ENCODE measurements at places on chromosomes 7 and 10.

- no peak for DNase-seq
Measured at GRCh38 chr7:52100-52499, 140.3 kb upstream of the FAM20C start.

- DNase-seq, result no peak
Measured at GRCh38 chr10:100799881-100800280, 54.5 kb downstream of the PAX2 start.

- DNase-seq, result no peak
Measured at GRCh38 chr10:78602201-78602932, 466.4 kb upstream of the ZMIZ1 start.

DNA sequence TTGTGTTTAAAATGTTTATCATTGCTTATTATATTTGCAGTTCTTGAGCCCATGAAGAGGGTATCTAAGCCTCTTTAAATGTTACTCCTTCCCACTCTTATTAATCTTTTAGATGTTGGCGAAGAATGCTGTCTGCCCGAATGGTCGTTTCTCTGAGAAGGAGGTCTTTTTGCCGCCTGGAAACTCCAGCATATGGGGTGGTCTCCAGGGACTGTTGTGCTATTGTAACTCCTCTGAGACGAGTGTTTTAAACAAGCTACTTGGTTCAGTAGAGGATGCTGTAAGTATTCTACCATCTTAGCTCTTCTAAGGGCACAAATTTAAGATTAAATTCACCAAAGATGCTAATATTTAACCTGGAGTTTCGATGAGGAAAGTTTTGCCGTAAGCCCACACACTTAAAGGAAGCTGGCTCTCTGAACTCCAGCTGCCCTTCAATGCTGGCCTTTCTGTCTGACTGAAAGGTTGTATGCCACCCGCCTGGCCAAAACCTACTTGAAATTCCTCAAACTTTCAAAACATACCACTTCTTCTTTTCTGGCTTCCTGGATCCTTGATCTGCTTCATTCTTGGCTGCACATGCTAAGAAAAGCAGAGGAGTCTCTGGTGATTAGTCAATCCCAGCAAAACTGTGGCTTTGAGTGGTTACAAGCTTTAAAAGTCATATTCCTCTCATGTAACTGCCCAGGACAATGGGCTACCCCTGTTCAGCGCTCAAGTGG lies 74.7 kb downstream of the ABCA13 start:
- DNase-seq, result no peak

GRCh38 chr7:131819891-131820290 lies 263.5 kb upstream of the PODXL start:
- DNase-seq, result no peak

- no peak for DNase-seq
Measured at GRCh38 chr7:106236065-106236464, 48.7 kb downstream of the NAMPT start.

- DNase-seq, result no peak
Measured at GRCh38 chr7:7438851-7439250, 96.8 kb downstream of the COL28A1 start.

DNA sequence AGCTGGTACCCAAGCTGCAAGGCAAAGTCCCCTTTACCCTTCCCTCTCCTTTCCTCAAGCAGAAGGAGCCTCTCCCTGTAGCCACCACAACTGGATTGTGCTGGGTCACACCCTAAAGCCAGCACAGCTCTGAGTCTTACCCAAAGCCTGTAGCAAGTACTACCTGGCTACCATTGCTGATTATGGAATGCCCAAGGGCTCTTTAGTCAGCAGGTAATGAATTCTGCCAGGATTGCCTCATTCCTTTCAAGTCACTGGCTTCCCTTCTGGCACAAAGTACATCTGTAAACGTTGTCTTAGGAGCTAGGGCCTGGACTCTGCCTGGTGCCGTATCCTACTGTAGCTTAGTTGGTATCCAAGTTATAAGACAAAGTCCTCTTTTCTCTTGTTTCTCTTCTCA lies 52.0 kb downstream of the FAS start:
- no peak for DNase-seq

GRCh38 chr7:138713191-138713590 lies 12.0 kb upstream of the SVOPL start:
- DNase-seq, result no peak

DNA sequence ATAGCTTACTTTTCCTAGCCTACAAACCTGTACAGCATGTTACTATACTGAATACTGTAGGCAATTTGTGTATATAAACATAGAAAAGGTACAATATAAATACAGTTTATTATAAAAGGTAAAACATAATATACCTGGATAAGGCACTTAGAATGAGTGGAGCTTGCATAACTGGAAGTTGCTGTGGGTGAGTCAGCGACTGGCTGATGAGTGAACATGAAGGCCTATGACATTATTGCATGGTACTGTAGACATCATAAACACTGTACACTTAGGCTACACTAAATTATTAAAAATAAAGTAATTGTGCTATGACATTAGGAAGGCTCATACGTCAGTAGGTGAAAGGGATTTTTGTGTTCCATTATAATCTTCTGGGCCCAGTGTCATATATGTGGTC lies 228.8 kb downstream of the HDAC9 start:
- DNase-seq, result no peak

DNA sequence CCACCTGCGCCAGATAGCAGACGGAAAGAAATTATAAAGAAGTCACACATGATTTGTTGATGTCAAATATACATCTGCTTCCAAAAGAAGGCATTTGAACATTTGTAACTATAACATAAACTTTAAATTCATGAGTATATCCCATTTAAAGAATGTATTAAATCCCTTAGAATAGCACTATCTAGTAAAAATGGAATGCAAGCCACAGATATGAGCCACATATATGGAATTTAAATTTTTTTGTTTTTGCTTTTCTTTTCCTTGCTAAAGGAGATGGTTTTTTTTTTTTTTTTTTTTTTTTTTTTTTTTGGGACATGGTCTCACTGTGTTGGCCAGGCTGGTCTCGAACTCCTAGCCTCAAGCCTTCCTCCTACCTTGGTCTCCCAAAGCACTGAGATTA lies 730.8 kb downstream of the PHTF2 start:
- DNase-seq, result no peak

DNA sequence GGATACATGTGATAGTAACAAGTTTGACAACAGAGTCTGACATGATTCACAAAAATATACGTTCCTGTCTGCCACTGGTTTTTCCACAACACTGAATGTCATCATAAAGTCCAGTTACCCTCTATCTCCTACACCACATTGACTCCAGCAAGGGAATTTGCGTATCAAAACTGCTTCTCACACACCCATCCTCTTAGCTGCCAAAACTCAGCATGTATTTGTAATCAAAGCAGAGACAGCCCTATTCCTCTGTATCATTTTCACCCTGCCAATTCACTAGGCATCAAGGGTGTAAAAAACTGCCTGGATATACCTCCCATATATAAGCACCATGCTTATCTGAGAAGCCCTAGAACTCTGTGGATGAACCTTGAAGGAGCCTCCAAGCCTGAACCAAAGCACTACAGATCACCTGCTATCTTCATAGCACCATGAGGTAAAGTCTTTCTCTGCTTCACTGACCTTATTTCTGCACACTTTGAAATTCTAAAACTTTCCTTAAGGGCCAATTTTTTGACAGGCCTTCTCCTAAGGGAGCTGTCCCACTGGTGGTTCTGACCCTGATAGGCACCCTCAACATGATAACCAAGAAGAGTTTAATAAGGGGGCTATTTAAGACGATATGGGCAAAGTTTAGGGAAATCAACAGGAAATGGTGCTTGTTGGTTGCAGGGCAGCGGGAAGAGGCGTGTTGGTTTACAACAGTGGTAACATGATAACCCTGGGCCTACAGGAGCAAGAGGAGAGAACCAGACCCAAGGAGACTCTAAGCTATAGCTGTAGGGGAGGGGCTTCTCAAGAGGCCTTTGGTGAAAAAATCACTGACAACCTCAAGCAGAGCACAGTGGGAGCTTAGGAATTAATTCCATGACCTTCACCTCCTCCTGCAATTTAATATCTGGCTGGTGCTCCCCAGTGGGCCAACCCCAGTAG lies at the start of gene IFIT1B:
Gene IFIT1B, plus strand, starts transcription at position 352 of the 933 bp plus-strand sequence. Its CDS starts 80 bp downstream, at position 432.
- no peak for DNase-seq

DNA sequence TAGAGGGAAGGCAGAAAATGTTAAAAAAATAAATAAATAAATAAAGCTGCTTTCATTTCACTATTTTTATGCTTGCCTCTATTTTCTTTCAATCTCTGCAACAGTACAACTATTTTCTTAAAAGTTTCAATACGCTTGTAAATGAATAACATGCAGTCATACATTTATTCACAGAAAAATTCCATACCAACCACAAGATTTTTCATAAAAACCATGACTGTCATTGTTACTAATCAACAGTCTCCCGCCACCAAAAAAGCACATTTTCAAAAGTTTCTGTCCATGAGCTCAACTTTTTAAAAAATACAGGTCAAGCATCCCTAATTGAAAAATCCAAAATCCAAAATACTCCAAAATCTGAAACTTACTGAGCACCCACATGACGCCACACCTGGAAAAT lies 5.3 kb downstream of the PARD3 start:
- DNase-seq, result no peak

GRCh38 chr10:24981161-24981710 lies 28.8 kb upstream of the PRTFDC1 start:
- no peak for DNase-seq

GRCh38 chr7:128406314-128407232 lies 3.2 kb downstream of the IMPDH1 start:
- DNase-seq, result no peak

GRCh38 chr10:114642729-114643128 lies 15.3 kb downstream of the ABLIM1 start:
- DNase-seq, result no peak

- no peak for DNase-seq
Measured at GRCh38 chr7:158271646-158272045, 316.0 kb downstream of the PTPRN2 start.

DNA sequence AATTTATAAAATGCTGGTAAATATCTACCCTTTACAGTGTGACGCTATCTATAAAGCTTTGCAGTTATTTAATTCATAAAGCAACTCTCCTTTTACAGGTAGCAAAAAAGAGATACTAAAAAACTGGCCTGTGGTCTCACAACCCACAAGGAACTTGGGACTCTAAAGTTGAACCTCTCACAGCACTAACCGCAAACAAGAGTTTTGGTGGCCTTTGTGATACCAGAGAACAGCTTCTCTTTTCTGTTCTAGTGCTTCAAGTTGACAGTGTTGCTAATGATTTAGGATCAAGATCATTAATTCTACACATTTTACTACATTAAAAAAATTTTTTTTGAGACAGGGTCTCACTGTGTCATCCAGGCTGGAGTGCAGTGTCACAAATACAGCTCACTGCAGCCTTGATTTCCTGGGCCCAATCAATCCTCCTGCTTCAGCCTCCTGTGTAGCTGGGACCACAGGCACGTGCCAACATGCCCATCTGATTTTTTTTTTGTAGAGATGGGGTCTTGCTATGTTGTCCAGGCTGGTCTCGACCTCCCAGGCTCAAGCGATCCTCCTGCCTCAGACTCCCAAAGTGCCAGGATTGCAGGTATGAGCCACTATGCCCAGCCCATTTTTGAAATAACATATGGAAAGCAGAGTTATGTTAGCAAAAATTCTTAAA lies 56.0 kb upstream of the ST8SIA6 start:
- DNase-seq, result no peak

DNA sequence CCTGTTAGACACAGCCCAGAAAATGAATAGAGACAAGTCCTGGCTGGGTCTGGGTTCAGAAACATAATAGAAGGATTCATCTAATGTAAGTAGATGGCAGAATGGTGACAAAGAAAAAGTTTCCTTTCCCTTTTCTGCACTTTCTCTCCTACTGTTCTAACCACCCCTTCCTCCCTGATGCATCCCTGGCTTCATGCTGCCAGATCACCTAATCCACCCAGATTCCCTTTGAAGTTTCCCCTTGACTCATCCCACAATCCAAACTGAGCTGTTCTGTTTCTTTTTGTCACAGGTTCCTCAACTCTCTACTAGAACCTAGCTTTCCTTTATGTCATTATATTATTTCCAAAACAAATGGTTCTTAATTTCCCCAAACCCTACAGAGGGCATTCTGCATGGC lies 1.1 kb upstream of the MACC1 start:
- no peak for DNase-seq

DNA sequence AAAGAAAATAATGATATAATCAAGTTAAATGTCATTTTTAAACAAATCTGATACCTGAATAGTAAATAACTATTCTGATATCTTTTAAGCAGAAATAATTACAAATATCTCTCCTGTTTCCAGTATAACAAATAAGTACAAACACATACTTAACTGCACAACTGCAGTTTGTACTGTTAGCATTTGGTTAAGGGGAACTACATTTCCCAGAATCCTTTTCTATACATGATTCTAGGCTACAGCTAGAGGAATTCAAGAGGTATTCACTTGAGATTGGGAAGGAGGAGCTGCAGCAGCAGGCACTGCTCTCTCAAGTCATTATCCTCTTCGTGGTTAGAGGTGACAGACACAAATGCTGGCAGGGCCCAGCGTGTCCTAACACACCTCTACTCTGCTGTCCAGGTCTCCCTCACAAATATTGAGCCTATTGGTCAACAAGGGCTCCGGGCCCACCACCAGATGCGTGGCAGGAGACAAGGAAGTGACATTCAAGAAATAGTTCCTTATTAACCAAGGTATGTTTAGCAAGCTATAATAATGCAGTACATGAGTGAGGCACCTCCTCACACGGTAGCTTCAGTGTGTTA lies 255.1 kb upstream of the MKLN1 start:
- no peak for DNase-seq

DNA sequence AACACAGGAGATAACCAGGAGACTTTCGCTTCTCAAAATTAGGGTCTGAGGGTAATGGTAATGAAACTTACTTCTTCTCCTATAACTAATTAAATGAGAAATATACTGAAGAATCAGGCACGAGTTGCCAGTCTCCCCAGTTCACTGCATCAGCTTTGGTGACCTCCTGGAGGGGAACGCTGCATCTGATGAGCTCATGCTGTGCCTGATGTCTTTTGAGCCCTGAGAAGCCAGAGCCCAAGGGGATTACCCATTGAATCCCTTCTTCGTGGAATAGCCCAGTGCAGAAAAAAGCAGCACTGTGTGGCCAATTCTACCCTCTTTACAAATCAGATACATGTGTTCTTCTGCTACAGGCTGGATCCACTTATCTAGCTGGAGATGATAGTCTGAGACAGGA lies 45.1 kb downstream of the CYP2C9 start:
- no peak for DNase-seq

DNA sequence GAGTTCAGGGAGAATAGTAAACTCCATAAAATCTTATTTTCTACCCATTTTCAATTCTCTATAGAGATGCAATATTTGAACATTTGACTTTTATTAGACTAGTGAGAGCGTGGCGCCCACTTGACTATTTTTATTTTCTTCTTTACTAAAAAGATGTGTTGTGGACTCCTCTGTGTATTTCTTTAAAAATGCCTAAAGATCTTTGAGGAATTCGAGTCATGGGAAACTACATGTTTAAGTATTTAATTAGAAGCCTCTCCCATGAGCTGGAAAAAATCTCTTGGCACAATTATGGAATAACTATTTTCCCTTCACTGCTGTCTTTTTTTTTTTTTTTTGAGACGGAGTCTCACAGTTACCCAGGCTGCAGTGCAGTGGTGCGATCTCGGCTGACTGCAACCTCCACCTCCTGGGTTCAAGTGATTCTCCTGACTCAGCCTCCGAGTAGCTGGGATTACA lies 124.2 kb downstream of the ARHGAP12 start:
- no peak for DNase-seq

- no peak for DNase-seq
Measured at GRCh38 chr10:119104654-119105015, 722 bp downstream of the DENND10 start.

Data from stimulated activated CD4-positive, alpha-beta T cell treated with anti-CD3 and anti-CD28 coated beads, TNF-alpha, amount 100 ng/mL, for 24 hours (primary cell).